ENCODE measurements at places on chromosomes 3 and 15. TPM values are rescaled to one million over a fixed set of nuclear protein-coding genes. Genes with fewer than 3 reads are reported as not detected.

GRCh38 chr3:187929112-187929816 is 184.0 kb upstream of the BCL6 start:
- peaks cover 6% of the 10 kb centered on the region for H3K36me3 ChIP-seq
- no peak overlapping the region for H3K27ac ChIP-seq
- no peaks in the 10 kb centered on the region for H3K27me3 ChIP-seq
- DNase-seq = no peak
- H3K4me1 ChIP-seq = no peaks in the 10 kb centered on the region
- no peak overlapping the region for H3K4me3 ChIP-seq

- no peaks in the 10 kb centered on the region for H3K4me1 ChIP-seq
- H3K27ac ChIP-seq = no peak overlapping the region
- no peaks in the 10 kb centered on the region for H3K36me3 ChIP-seq
- DNase-seq = no peak
- H3K4me3 ChIP-seq = no peak overlapping the region
These were observed 24.1 kb downstream of the SHC4 start for GRCh38 chr15:48939648-48940047.

DNA sequence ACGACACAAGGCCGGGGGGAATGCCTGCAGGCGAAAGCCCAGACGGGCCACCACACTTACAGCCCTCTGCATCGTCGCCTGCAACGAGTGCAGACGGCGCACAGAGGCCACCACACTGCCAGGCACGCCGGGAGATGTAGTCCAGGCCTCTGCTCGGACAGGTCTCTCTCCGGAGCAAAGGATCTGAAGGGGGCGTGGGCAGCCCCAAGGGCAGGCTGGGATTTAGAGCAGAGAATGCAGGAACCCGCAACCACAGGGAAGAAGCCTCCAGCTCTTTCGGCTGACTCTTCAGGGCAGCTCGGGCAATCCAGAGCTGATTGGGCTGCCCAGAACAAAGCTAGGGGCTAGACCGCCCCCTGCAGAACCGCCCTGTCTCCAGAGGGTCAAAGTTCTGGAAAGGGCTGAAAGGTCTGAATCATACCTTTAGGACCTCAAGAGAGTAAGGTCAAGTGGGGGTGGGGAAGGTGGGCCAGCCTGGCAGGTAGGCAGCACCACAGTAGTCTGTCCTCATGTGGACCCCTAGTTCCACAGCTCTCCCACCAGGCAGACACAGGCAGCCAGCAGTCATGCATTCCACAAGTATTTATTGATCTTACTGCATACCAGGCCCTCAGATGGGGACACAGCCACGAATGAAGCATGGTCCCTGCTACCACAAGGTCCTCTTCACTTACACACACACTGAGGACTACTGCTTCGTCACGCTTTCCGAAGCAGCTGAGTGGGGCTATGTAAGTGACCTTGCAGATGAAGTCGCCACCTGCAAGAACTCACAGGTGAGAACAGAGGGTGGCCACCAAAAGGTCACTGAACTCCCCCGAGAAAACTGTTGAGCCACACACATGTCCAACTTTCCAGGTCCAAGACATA is at the start of gene AMT:
TSS of gene AMT (minus strand) at position 95 of the 870 bp plus-strand sequence. CDS start at position 72, 23 bp downstream.
- DNase-seq = peak; percentile 94
- H3K36me3 ChIP-seq = no peaks in the 10 kb centered on the region
- H3K4me1 ChIP-seq = peaks cover 10% of the 10 kb centered on the region

DNA sequence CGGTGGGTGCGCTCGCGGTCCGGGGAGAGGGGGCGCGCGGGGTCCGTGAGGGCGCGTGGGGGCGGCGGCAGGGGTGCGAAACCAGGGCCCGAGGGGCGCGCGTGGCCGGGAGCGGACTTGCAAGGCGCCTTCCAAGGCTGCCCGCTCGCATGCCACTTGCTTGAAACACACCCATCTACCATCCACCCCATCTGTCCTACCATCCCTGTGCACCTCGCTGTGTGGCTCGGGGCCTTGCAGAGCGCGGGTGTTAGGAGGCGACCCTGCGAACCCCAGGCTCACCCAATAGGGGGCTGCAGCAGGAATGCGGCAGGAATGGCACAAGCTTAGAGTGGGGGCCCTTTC is 240 bp downstream of the CFAP100 start:
- H3K4me1 ChIP-seq = peaks cover 14% of the 10 kb centered on the region
- no peak for DNase-seq
- H3K27ac ChIP-seq = no peak overlapping the region
- H3K36me3 ChIP-seq = no peaks in the 10 kb centered on the region
- peaks cover 61% of the 10 kb centered on the region for H3K27me3 ChIP-seq

Gene DHX36
- total RNA-seq = 70.8 TPM

Gene AGTR1
- not detected for total RNA-seq

DNA sequence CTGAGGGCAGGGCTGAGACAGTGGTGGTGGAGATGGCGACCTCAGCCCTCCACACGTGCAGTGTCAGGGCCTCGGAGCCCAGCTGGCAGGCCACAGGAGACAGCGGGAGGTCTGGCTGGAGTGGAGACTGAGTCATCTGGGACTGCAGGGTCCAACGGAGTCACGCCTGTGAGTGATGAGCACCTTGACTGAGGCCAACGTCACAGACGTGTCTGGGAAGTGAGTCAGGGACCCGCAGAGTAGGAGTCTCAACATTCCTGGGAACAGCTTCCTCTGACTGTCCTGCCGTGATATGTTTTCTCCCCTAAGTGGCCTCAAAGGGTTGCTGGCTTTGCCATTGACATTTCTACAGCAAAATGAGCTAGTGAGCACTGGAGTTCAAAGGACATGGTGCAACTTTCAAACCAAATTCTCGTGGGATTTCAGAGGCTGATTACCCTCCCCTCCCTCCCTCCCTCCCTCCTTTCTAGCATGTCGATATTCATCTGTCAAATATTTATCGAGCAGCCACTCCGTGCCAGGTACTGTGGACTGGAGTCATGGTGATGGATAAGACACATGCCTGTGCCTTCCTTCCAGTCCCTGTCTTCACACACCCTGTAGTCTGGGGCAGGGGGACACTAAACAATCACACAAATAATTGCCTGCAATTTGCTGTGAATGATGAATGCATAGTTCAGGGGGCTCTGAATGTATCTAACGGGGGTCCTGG is 53.3 kb upstream of the AMOTL2 start:
- H3K4me1 ChIP-seq = peaks cover 5% of the 10 kb centered on the region
- no peak overlapping the region for H3K4me3 ChIP-seq

GRCh38 chr15:90808517-90809235 is 59.7 kb upstream of the FURIN start:
- no peak overlapping the region for H3K4me3 ChIP-seq
- H3K4me1 ChIP-seq = no peaks in the 10 kb centered on the region
- peaks cover 8% of the 10 kb centered on the region for H3K36me3 ChIP-seq
- no peak overlapping the region for H3K27ac ChIP-seq
